Activated CD4-positive, CD25-positive, alpha-beta regulatory T cell (primary cell): ENCODE measurements at places on chromosomes 7 and 10.
A peak's percentile ranks its signal among the peaks of the same experiment; 100 is the strongest.

GRCh38 chr7:136030867-136031318 lies 53.7 kb upstream of the MTPN start:
- DNase-seq = no peak

- DNase-seq = no peak
Measured at GRCh38 chr7:149414171-149414570, 46.7 kb downstream of the ZNF777 start.

DNA sequence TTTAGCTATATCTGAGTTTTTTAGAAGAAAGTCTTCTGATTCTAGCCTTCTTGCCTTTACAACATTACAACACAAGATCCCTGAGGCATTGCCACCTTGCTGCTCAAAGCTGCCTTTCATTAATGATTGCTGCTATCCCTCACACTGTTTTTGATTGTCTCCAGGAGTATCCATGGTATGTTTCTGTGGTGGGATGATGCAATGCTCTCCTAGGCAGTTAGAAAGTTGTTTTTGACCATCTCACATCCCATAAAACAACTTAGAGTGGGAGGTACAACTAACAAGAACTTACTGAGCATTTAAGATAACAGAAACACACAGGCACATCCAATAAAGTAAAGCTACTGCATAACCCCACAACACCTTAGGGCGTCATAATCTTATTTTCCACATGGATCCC lies 1156.0 kb upstream of the LRRTM3 start:
- no peak for DNase-seq

DNA sequence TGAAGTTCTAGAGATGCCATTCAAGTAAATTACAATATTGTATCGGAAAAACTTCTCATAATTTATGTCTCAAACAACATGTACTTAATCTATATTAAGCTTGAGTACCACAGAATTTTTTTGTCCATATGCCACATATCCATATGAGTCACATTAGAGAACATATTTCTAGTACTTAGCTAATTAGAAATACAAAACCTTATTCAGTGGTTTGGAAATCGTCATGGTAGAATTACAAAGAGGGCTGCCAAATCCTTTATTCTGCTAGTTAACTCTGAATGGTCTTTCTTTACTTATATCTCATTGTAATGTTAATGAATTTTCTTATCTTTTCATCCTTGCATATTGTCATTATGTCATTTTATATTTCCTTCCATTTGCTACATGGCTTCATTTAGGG lies 9.0 kb upstream of the VIM start:
- DNase-seq = no peak

DNA sequence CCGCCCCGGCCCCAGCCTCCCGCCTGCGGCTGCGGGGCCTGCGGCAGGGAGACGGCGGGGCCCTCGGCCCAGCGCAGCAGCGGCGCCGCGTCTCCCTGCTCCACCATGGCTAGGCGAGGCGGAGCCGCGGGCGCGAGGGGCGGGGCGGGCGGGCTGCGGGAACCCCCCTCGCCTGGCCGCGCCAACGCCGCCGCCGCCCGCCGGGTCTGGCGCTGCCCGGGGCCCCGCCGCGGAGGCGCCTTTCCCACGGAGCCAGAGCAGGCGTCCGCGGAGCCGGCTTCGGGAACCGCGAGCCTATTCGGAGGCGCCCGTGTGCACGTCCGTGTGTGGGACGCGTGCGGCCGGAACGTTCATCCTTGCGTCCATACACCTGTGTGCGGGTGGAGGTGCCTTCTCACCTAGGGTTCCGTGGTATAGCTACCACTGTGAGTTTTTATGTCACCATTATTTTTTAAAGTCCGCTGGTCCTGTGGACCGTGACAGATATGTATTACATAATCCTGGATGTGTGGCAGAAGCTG lies at the start of gene DENND11:
DENND11 (minus strand) TSS at position 120 of the 521 bp plus-strand sequence; CDS start at position 107, 13 bp downstream.
- peak; percentile 9 for DNase-seq

DNA sequence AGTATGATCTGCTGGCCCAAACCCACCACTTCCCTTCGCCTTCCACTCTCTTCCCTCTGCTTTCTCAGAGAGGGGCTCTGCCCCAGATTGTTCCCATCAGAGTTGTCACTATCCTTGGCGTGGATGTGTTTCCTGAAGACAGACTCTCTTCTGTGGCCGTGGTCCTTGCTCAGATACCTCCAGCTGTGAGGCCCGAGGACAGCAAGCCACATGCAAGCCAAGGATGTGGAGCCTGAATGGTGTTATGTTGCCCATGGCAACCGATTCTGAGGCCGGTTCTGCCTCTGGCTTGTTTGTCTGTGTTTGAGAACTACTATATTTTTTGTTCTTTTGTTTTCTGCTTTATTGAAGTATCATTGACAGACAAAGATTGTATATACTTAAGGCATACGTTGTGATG lies 247.4 kb upstream of the PODXL start:
- no peak for DNase-seq

DNA sequence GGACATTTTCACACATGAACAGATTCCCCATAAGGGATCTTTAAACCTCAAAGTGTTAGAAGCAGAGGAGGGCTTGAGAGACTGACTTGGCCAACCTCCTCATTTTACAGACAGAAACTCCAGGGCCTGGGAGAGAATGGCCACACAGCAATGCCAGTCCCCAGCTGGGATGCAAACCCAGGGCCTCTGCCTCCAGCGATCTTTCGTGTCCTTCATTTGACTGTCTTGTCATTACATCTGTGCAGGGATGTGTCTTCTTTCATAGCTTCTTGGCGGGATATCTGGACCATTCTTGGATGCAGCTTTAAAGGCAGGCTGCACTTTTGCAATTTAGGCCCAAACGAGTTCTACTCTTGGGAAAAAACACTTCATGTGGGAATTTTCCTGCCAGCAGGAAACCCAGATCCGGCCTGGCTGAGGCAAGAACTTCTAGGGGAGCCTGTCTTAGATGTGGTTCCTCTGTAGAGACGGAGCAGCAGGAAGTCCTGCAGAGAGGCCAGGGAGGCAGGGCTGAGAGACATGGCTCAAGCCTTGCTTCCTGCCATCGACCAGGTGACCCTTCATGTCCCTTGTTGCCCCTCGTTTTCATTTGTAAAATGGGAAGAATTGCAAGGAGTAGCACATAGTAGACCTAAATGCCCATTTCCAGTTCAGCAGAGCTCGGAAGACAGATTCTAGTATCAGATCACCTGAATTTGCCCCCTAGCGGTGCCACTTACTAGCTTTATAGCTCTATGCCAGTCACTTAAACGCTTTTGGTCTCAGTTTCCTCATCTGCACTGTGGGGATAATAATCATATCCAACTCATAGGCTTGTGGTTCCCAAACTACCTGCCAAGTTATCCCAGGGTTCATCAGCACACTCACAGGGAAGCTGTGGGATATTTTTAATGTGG lies 43.9 kb upstream of the SLC29A3 start:
- DNase-seq = no peak

DNA sequence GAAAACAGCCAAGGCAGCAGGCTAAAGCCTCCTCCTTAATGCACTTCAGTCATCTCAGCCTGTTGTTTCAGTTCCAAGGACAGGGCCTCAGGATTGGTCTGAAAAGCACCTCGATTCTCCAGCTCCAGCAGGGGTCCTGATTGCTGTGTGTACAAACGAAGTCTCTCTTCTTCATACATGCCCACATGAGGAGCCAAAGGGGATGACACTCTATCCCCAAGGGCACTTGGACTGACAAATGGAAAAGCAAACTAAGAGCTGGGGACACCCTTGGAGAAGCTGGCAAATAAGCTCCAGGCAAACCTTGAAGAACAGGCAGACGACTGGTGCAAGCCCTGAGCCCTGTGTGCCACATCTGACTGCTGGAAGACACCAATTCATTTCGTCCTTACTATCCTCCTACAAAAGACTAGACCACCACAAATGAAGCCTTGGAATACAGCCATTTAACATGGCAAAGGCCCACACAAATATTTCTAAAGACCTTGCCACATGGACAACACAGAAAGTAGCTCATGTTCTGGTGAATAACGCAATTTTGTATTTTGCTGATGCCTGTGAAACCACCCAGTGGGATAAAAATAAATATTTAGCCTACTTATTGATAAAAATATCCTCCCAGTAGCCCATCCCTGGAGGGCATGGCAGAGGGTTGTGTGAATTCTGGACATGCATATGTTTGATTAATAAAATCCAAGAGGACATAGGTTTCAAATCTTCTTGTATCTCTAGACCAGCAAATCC lies 61.9 kb downstream of the PARD3 start:
- DNase-seq = no peak

DNA sequence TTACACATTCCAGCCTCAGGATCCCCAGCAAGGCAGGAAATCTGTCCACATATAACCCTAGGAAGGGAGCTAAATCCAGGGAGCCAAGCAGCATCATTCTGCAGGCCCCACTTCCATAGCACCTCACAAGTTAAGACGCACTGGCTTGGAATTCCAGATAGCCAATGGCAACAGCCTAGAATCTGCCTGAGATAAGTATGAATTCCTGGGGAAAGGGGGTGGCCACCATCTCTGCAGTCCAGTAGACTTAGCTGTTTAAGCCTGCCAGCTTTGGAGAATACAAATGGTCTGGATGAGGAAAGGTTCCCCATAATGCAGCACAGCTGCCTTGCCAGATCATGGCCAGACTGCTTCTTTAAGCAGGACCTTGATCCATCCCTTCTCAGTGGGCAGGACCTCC lies 179.4 kb upstream of the PRSS1 start:
- DNase-seq = no peak

GRCh38 chr10:80199828-80200227 lies 5.5 kb downstream of the ANXA11 start:
- DNase-seq = no peak

DNA sequence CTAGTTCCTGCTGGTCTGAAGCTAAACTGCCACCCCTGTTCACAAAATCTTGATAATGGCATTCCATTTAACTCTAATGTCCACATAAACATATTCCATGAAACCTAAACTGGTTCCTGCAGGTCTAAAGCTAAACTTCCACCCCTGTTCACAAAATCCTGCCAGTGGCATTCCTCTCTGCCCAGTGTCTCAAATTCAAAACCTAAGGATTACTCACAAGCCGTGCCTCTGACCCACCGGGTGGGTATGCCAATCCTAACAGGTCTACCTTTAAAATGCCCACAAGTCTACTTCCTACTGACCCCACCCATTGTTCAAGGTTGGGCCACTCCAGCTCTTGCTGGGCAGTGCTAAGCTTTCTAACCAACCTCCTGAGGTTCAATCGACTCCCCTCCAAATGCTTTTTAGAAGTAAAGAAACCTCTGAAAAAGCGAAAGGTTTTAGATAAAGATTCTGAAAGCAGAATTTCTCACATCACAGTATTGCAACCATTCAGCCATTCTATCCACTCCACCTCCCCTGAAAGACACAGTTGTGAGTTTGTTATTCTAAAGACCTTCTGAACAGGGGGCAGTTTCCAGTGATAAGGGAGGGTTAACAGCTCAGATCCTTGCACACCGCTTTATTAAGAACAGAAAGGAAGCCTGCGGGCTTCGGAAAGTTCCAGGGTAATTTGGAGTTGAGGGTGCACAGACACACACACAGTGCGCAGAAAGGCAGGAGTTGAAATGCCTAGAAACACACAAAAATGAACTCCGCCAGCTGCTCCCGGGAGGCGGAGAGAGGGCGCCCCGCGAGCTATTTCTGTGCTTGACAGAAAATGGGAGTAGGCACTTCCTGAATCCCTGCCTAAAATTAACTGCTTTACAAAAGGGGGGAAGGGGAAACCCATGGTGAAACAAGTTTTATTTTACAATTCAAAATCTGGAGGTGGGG lies 87.7 kb downstream of the TNS3 start:
- DNase-seq = no peak

GRCh38 chr7:134651991-134652390 lies 5.3 kb downstream of the BPGM start:
- DNase-seq = no peak

- DNase-seq = no peak
Measured at GRCh38 chr7:110084181-110084807, 1006.6 kb upstream of the LRRN3 start.

DNA sequence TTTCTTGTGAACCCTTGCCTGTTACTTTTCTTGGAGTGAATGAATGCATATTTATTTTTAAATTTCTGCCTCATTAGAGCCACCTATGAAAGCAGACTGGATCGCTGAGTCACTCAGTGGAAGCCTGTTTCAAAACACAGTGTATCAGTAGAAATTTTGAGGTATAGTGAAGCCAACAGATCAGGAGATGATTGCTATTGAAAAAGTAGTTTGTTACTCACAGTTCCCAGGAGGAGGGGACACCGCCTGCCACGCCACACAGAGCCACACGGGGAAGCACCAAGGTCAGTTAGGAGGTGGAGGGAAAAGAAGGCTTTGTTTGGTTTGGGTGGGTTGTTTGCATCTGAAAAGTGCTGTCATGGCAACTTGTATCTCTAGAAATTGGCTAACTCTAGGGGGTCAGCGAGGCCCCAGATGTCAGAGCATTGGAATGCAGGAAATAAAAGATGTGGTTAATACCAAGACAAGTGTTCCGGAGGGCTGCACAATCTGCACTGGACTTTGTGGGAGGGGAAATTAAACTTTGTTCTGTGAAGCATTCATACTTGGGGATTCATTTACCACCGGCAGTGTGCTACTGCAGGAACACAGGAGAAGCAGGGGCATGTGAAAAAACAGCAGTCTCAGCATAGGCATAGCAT lies 106.4 kb upstream of the SDK1 start:
- DNase-seq = no peak

GRCh38 chr7:108598153-108598552 lies 28.5 kb downstream of the DNAJB9 start:
- no peak for DNase-seq

GRCh38 chr10:130741901-130742855 lies 569.3 kb downstream of the TCERG1L start:
- DNase-seq = no peak

DNA sequence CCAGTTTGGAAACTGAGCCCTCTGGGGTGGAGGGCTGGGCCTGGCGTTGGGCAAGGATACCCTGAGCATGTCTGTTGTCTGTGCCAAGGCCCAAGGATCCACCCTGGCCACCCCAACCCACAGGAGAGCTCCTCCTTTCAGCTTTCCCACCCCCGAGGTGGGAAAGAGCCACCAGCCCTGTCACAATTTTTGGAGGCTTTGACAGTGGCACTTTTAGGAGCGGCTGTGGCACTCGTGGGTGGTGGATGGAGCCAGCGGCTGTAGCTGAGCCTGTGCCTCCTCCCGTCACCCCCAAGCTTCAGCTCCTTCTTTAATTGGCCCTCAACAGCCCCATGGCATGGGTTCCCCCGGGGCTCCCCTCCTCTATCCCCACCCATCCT lies 18.2 kb upstream of the ZNF862 start:
- no peak for DNase-seq

- no peak for DNase-seq
Measured at GRCh38 chr7:47649919-47650318, 68.0 kb upstream of the TNS3 start.

DNA sequence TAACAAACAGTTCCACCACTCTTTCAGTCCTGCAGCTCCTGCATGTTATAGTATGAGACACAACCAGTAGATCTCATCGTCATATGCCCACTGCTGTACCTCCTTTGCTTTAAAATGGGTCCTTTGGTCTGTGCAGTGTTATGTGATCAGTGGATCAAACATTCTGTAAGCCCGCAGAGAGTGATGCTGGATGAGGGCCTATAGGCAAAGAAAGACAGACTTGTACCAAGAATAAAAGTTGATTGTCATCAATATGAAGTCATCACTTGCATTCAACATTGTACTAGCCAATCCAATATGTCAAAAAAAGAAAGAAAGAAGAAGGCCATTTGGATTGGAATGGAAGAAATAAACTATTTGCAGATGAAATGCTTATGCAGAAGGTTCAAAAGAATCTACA lies 79.8 kb upstream of the PHYHIPL start:
- no peak for DNase-seq
